ENCODE measurements at places on chromosomes 3 and 15. TPM values are rescaled to one million over a fixed set of nuclear protein-coding genes. Genes with fewer than 3 reads are reported as not detected.

GRCh38 chr15:36004891-36005490, 459.0 kb upstream of the DPH6 start:
- H3K4me1 ChIP-seq, result no peaks in the 10 kb centered on the region
- H3K4me3 ChIP-seq, result no peak overlapping the region
- H3K36me3 ChIP-seq, result no peaks in the 10 kb centered on the region
- no peak for DNase-seq
- H3K27ac ChIP-seq, result no peak overlapping the region

GRCh38 chr3:127393131-127393820, 105.4 kb upstream of the PRR20G start:
- DNase-seq, result no peak
- H3K27ac ChIP-seq, result no peak overlapping the region
- H3K4me3 ChIP-seq, result no peak overlapping the region
- no peaks in the 10 kb centered on the region for H3K36me3 ChIP-seq

The ARGFX gene
- total RNA-seq, result not detected

DNA sequence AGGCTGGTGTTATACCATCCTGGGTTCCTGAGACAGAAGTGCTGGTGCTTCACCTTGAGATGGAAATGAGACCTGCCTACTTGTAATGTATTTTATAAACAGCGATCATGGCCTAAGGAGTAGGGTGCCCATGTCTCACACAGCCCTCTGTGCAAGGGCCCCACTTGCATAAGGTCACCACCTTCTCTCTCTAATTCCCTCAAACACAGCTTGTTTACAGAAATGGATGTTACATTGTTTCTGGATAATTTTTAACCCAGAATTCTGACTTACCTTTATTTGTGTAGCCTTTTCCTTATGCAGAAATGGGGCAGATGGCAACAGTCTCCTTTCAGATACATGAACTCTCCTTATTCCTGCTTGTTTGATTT, 95.1 kb upstream of the UMPS start:
- peaks cover 3% of the 10 kb centered on the region for H3K36me3 ChIP-seq
- no peak overlapping the region for H3K4me3 ChIP-seq
- DNase-seq, result no peak
- H3K4me1 ChIP-seq, result no peaks in the 10 kb centered on the region
- no peaks in the 10 kb centered on the region for H3K27me3 ChIP-seq

GRCh38 chr3:21750831-21751391, at the start of gene ZNF385D:
ZNF385D (minus strand) TSS chr3:21751210; CDS start chr3:21750916, 294 bp downstream.
- no peaks in the 10 kb centered on the region for H3K36me3 ChIP-seq
- H3K27ac ChIP-seq, result no peak within 1 kb of the TSS
- peaks cover 12% of the 10 kb centered on the region for H3K4me1 ChIP-seq
- H3K4me3 ChIP-seq, result no peak within 1 kb of the TSS
- peak; percentile 89 for DNase-seq
- no peaks in the 10 kb centered on the region for H3K27me3 ChIP-seq

DNA sequence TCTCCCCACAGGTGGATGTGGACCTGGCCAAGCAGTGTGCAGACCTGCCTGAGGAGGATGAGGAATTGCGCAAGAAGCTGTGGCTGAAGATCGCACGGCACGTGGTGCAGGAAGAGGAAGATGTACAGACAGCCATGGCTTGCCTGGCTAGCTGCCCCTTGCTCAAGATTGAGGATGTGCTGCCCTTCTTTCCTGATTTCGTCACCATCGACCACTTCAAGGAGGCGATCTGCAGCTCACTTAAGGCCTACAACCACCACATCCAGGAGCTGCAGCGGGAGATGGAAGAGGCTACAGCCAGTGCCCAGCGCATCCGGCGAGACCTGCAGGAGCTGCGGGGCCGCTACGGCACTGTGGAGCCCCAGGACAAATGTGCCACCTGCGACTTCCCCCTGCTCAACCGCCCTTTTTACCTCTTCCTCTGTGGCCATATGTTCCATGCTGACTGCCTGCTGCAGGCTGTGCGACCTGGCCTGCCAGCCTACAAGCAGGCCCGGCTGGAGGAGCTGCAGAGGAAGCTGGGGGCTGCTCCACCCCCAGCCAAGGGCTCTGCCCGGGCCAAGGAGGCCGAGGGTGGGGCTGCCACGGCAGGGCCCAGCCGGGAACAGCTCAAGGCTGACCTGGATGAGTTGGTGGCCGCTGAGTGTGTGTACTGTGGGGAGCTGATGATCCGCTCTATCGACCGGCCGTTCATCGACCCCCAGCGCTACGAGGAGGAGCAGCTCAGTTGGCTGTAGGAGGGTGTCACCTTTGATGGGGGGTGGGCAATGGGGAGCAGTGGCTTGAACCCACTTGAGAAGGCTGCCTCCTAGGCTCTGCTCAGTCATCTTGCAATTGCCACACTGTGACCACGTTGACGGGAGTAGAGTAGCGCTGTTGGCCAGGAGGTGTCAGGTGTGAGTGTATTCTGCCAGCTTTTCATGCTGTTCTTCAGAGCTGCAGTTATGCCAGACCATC, 8.6 kb downstream of the VPS18 start:
- H3K27ac ChIP-seq, result no peak overlapping the region
- peaks cover 19% of the 10 kb centered on the region for H3K36me3 ChIP-seq
- H3K27me3 ChIP-seq, result no peaks in the 10 kb centered on the region
- peaks cover 6% of the 10 kb centered on the region for H3K4me1 ChIP-seq
- H3K4me3 ChIP-seq, result no peak overlapping the region

GRCh38 chr3:4845882-4846281, 133.4 kb upstream of the BHLHE40 start:
- H3K4me1 ChIP-seq, result no peaks in the 10 kb centered on the region
- H3K27ac ChIP-seq, result no peak overlapping the region
- no peak for DNase-seq
- no peak overlapping the region for H3K4me3 ChIP-seq

DNA sequence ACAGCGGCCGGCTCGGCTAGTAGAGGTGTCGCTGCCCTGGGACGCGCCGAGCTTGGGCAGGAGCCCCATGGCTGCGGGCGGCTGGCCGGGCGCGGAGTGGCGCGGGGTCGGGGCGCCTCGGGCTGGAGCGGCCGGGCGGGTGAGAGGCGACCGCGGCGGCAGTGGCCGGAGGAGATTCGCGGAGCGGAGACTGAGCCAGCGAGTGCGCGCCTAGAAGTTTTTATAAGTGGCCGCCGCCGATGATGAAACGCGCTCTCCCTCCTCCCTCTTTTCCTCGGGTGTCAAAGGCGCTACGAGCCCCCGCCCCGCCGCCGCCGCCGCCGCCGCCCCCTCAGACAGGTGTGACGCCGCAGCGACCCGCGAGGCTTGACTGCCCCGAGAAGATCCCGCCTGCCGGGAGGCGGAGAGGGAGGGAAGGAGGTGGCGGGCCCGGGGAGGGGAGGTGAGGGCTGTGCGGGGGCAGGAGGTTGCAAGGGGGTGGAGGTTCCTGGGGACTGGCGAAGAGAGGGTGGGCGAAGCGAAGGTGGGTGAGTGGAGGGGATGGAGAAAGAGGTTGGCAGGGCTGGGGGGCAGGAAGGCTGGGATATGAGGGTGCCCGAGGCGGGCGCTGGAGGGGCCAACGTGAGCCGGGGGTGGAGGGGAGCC, at the start of gene SLCO2A1:
SLCO2A1 (minus strand) TSS at position 192 of the 645 bp plus-strand sequence; CDS start at position 69, 123 bp downstream.
- H3K27ac ChIP-seq, result no peak within 1 kb of the TSS
- H3K4me1 ChIP-seq, result peaks cover 10% of the 10 kb centered on the region
- no peaks in the 10 kb centered on the region for H3K27me3 ChIP-seq

DNA sequence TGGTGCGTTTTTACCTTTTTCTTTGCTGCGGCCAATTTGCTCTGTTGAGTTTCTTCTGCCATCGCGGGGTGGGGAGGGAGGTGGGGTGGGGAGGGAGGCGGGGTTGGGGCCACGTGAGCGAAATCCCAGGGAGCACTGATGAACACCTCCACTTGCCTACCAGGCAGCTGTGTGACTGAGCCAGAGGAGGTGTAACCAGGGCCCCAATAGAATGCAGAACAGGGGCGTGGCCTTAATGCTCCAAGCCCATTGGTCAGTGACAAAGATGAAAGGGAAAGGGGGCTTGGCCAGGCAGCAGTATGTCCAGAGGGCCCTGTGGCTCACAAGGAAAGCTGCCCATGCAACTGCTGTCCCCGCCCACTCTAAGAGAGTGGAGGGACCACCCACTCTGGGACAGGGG, 21.4 kb upstream of the OR4F6 start:
- H3K4me3 ChIP-seq, result no peak overlapping the region
- H3K27me3 ChIP-seq, result no peaks in the 10 kb centered on the region
- no peak overlapping the region for H3K27ac ChIP-seq
- H3K4me1 ChIP-seq, result no peaks in the 10 kb centered on the region
- DNase-seq, result no peak
- no peaks in the 10 kb centered on the region for H3K36me3 ChIP-seq

DNA sequence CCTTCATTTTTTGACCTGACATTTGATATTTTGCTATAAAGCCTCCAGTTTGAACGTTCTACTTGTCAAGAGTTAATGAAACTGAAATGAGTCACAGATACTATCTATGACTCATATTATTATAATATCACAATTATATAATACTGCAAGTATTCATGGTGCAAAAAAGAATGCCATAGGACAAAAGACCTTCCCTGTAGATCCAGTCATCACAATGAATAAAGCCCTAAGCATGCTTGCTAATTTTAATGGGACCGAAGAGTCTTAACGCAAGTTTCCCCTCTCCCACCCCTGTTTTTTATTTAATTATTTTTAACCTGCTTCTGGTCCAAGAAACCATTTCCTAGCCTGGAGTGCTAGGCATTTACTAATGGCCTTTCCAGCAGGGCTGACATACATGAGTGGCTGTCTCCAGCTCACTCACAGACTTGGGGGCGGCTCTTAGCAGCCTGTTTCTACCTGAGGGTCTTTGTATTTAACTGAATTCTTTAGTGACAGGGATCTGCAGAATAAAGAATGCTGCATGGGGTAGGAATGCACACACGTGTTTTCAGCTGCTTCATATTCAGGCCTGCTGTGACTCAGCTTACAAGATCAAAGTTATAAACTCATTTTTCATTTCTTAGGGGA, 61.2 kb downstream of the THBS1 start:
- no peak for DNase-seq
- H3K27ac ChIP-seq, result no peak overlapping the region
- H3K4me1 ChIP-seq, result no peaks in the 10 kb centered on the region

- H3K4me3 ChIP-seq, result peak overlapping the region; percentile 99
- H3K4me1 ChIP-seq, result peaks cover 3% of the 10 kb centered on the region
- H3K36me3 ChIP-seq, result peaks cover 10% of the 10 kb centered on the region
- H3K27ac ChIP-seq, result peak overlapping the region; percentile 100
Measured at GRCh38 chr3:170180079-170180907, 1.2 kb downstream of the PHC3 start.
